Myocyte (in vitro differentiated cells): ENCODE measurements at places on chromosomes 5 and 9.

DNA sequence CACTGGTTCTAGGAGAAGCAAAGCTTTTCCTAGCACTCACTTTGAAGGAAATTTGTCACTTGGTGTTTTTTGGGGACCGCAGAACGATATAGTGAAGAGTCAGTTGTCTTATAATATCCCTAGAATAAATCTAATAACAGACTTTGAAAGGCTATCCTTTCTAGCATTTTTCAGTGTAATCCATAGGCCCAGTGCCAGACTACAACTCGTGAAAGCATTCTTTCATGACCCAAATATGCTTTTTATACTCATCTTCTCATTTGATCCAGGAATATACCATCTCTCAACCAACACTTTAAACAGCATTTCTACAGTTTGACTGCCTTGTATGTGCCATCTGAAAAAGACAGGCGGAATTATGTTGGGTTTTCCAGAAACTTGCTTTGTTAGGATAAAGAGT, 104.0 kb downstream of the ERCC6L2 start:
- DNase-seq = peak; percentile 37

DNA sequence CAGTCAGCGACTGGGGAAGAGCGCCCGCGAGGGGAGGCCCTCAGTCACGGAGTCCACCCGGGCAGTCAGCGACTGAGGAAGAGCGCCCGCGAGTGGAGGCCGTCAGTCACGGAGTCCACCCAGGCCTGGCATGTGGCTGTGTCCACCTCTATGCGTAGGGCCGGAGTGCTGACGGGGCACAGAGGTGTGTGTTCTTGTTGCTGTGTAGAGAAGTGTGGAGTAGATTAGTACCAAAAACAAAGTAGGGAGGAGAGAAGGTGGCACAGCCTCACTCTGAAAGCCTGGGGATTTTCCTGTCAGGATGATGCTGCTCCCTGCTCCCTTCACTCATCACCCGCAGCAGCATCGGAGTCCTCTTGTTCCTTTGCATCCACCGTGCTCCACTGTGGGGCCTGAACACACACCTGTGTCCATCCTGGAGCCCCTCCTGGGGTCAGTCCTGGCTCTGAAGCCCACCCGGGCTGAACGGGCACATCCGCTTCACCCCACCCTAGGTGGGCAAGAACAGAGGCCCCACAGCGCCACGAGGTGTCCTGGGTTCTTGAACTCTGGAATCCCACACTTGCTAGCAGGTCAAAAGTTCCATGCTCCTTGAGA, 37.9 kb downstream of the AHRR start:
- DNase-seq = no peak

- DNase-seq = no peak
Measured at GRCh38 chr9:93513606-93514005, 60.2 kb upstream of the FAM120AOS start.

- no peak for DNase-seq
Measured at GRCh38 chr9:91753711-91754110, 196.3 kb downstream of the ROR2 start.

GRCh38 chr5:2184563-2185540, 302.1 kb upstream of the IRX4 start:
- DNase-seq = no peak
